ENCODE measurements at places on chromosomes 13 and 19.

DNA sequence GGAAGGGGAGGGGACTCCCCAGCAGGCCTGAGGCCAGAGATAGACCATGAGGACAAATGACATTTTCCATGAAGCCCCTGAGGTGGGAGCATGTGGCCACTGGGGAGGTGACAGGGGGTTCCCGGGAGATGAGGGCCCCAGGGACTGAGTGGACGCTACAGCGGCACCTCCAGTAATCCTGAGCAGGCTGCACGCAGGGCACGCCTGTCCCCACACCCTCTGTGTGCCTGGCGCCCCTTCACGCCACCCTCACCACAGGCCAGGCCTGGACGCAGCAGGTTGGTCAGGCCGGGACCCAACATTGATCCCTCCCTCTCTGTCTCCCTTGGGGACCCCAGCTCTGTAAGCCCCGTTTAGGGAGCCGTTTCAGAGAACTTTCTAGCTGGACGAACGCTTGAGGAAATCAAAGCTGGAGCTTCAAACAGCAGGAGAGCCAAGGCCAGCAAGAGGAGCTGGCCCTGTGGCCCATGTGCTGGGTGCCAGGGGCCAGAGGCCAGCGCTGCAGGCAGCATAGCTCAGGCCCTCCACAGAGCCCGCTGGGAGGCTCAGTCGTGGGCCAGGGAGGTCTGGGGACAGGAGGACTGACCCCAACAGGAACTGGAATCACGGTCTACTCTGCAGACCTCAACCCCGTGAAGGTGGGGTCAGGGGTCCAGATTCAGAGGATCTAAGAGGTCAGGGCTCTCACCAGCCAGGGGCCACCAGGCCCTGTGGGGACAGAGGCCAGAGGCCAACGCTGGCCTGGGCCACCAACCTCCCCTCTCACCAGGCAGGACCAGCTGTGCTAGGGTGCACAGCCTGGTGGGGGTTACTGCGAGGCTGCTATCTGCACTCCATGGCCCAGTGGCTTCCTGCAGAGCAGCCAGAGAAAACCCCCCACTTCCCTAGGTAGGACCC is 14.6 kb downstream of the LSM4 start:
- no peak for DNase-seq

- no peak for DNase-seq
Measured at GRCh38 chr13:98050041-98050466, 92.8 kb upstream of the FARP1 start.

DNA sequence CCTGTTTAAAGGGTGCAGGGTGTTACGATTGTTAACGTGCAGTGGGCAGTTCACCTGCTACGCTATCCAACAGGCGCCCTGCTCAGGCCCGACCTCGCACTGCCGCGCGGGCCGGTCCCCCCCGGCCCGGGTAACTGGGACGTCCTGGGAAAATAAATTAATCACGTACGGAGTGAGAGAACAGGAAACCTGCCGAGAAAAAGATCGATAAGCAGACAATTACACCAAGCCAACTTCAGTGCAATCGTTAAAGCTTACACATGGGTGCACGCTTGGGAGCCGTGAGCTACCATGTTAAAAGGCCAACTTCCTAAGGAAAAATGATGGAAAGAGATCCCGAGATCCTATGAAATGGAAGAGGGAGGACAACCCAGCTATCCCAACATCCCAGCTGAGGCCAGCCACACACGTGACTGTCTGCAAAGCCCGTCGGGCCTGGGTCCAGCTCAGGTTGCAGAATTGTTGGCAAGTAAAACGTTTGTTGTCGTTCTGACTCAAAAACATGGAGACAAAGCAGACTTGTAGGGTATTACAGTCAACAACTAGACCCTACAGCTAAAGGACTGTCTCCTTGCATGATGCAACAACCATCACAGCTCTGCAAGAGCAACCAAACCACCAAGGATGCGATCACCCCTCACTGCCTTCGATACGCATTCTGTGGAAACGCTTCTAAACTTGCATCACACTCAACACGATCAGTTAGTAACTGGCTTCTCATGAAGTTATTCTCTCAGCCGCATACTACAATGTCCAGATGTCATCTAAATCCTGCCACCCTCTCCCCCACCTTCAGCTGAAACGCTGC is 741 bp upstream of the TUBGCP3 start:
- no peak for DNase-seq

GRCh38 chr13:113756441-113757097 is 2.5 kb upstream of the TMEM255B start:
- no peak for DNase-seq

- no peak for DNase-seq
Measured at GRCh38 chr19:48596237-48596636, 10.3 kb upstream of the SPACA4 start.

DNA sequence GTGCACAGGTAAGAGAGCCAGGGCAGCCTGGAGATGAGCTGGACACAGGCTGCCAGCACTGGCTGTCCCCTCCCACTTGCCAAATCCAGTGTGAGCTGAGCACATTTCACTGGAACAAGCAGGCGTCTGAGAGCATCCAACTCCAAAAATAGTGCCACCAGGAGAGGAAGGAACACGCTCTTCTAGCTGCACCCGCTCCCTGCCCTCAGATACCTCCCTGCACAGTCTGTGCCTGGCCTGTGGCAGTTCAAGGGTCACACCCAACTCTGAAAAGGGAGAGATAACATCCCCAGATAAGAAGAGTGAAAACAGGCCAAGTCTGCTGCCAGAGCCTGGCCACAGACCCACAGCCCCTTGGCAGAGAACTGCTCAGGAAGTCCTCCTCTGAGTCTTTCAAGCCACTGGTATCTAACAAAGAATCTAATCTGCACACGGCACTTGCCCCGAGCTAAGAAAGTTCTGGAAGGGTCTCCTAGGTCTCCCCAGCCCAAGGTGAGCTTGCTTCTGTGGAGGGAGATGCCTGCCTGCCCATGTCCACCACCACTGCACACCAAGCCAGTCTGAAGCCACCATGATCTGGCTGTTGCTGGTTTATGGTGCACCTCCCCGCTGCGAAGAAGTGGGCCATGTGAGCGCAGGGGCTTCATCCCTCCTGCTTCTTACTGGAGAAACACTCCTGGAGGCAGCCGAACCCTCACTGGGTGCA is 14.7 kb downstream of the ELL start:
- no peak for DNase-seq

- no peak for DNase-seq
Measured at GRCh38 chr13:95250961-95251360, 50.3 kb downstream of the ABCC4 start.

GRCh38 chr19:35879770-35880317 is 11.5 kb downstream of the APLP1 start:
- peak; percentile 60 for DNase-seq

GRCh38 chr13:73773168-73773549 is 361.0 kb downstream of the KLF12 start:
- DNase-seq: no peak

GRCh38 chr13:110942248-110942981 is 27.5 kb upstream of the ANKRD10 start:
- DNase-seq: no peak

DNA sequence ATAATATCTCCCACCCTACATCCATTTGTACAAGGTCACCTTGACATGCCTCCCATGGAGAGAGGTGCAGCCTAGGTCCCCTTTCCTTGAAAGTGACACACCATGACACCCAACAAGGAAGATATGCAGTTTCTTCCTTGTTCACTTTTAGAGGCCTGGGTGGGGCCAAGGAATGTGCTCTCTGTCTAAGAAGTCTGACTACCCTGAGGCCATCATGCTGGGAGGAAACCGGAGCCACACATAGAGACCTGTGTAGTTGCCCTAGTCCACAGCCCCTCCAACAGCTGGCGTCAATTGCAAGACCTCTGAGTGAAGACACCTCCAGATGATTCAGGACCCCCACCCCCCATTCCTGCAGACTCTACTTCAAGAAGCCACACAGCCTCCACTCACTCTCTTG is 11.0 kb downstream of the SYDE1 start:
- DNase-seq: no peak

DNA sequence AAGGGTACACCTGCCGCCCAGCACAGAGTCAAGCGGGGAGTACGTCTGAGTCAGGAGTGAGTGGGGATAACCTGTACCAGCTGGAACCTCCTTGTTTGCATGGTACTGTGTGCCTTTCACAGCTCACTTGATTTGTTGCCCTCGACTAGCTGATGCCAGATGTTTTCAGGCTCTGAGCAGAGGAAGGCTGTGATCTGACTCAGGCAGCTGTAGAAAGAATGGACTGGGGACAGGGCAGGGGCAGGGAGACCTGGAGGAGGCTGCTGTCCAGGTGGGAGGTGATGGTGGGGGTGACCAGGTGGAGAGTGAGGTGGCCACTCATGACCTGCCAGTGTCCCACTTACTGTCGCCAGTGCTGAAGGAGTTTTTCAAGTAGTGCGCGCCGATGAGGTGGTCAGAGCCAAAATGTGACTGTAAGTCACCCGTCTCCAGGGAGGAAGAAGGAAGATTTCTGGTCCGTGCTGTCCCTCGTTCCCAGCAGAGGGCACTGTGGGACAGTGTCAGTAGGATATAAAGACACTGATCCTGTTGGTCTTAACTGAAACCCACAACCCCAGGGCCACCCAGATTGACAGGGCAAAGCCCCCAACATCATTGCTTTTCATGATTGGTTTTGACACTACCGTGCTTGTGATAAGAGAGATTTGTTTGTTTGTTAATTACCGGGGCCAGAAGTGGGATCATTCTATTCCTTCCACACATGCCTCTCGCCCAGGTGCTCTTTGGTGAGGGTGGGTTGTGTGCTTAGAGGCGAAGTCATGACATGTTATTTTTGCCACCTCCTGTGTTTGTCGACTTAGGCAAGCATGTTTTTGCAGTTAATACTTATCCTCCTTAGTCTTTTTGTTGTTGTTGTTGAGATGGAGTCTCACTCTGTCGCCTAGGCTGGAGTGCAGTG is 128.4 kb downstream of the DPF1 start:
- peak; percentile 43 for DNase-seq

DNA sequence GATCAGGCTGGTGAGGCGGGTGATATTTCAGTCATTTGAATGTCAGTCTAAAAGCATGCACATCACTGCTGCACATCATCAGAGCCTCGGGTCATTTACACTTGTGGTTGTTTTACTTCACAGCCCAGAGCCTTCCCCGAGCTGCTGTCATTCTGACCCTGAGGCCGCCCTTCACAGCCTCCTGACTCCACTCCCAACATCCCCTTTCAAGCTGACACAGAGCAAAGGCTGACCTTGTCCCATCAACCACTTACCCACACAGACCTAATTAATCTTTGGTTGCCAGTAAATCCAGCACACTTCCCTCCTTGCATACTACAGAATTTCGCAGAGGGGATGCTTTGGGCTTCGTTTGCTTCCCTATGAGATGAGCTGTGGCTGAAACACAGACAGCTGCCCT is 528.1 kb downstream of the DIAPH3 start:
- DNase-seq: no peak

GRCh38 chr13:36570489-36570888 is 103.3 kb upstream of the SERTM1 start:
- no peak for DNase-seq

DNA sequence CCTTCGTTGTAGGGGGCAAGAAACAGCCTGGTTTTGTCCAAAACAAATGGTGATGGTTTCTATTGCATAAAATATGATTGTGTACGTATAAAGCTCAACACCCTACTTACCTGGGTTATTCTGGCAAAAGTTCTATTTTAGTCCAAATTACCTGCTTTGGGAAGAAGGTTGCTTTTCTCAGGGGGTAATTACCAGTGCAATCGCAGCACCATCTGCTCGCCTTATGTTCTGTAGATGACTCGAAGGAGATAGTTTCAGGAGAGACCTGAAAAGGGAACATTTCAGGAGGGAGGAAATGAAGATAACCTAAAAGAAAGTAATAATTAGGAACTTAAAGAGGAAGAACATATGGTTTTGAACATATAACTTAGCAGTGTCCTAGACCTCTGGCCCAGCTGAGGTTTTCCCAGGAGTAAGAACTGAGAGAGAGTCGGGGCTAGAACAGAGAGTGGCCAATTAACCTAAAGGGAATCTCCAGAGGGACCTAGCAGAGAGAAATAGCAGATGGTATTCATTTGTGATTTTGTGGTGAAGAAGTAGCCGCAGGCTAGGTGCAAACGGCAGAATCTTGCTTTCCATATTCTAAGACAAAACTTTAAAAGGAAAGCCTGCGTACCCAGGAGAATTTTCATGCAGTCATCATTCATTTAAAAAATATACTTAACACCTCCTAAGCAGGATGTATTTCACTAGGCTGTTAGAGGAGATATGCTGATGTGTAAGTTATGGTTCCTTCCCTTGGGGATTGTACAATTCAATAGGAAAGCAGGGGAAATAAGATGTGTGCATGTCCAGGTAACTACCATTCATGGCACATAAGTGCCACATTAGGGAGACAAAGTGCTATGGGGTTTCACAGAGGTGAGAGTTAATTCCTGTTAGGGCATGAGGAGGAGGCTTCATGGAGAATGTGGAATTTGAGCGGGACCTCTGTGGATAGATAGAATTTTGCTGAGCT is 113.0 kb upstream of the SLC10A2 start:
- DNase-seq: no peak

- no peak for DNase-seq
Measured at GRCh38 chr19:52190487-52191293, 838 bp downstream of the PPP2R1A start.

DNA sequence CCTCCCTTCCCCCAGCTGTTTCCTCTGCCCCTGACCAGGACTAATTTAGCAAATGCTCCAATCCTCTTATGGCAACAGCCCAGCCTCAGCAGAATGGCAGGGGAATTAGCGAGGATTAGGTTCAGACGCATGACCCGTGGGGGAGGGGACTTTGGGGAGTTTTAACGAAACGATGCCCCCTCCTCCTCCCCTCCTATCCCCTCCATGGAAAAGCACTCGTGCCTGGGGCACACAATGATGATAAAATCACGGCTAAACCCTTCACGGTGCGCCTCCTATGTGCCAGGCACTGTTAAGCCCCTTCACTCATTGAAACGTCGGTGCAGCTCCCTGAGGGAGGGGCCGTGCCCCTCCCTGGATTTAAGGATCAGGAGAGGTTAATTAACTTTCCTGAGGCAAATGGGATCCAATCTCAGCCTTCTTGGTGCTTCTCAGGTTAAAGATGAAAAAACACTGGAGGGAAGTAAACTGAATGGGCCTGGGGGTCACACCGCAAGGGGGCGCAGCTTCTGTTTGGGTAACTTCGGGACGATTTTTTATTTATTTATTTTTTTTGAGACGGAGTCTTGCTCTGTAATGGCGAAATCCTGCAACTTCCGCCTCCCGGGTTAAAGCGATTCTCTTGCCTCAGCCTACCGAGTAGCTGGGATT is 10.1 kb upstream of the TPRX2 start:
- peak; percentile 6 for DNase-seq

GRCh38 chr13:49985129-49985528 is 11.7 kb upstream of the TRIM13 start:
- no peak for DNase-seq

- no peak for DNase-seq
Measured at GRCh38 chr13:77733674-77734073, 36.2 kb downstream of the SLAIN1 start.

GRCh38 chr13:105272660-105273631 is 1262.5 kb downstream of the EFNB2 start:
- DNase-seq: no peak

GRCh38 chr13:26998292-26998691 is 173.3 kb downstream of the USP12 start:
- DNase-seq: no peak
